ENCODE measurements at places on chromosomes 5 and 9.

DNA sequence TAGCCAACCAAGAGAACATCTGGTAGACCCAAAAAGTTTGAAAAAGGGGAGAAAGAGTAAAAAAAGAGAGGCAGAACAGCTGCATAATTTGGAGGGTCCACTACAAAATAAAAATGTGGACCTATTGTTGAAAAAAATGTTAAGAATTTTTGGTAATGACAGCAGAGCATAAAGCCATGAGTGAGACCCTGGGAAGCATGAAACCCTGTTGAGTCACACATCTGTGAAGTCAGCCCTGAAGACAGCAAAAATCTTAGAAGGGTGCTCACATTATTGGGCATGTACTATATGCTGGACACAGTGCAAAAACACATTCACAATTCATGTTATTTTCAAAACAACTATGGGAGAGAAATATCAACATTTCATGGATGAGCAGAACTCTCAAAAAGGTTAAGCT, 56.4 kb upstream of the LIFR start:
- no peak for DNase-seq

GRCh38 chr9:133694686-133695085, 43.5 kb downstream of the SARDH start:
- no peak for DNase-seq

DNA sequence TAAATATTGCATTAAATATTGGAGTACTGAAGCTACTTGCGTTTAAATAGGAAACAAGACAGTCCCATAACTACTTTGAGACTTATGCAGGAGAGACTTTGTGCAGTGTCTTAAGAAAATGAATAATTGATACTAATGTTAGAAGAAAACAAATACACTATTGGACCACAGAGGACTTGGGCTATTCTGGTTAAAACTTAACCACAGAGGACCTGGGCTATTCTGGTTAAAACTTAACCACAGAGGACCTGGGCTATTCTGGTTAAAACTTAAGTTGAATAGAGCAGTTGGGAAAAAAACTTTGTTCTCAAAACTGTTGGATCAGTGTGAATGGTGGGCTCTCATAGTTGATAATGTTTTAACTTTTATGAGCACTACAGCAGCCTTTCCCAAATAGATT, 141.7 kb downstream of the WDR70 start:
- DNase-seq = no peak

DNA sequence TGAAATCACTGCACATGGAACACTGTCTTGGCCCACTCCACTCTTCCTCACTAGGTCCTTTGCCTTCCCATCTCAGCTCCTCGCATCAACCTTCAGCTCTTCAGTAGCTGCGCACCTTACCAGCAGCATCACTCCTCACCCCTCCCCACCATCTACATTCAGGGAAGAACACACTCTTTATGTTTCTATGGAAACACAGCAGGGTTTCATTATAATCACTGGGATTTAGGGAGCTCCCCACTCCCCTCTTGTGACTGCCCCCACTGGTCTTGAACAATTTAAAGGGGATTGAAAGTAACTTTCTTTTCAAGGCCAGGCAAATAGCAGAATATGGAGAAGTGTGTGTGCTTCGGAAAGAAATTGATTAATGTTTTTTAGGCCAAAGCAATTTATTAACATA, 111.2 kb downstream of the INSYN2B start:
- no peak for DNase-seq

DNA sequence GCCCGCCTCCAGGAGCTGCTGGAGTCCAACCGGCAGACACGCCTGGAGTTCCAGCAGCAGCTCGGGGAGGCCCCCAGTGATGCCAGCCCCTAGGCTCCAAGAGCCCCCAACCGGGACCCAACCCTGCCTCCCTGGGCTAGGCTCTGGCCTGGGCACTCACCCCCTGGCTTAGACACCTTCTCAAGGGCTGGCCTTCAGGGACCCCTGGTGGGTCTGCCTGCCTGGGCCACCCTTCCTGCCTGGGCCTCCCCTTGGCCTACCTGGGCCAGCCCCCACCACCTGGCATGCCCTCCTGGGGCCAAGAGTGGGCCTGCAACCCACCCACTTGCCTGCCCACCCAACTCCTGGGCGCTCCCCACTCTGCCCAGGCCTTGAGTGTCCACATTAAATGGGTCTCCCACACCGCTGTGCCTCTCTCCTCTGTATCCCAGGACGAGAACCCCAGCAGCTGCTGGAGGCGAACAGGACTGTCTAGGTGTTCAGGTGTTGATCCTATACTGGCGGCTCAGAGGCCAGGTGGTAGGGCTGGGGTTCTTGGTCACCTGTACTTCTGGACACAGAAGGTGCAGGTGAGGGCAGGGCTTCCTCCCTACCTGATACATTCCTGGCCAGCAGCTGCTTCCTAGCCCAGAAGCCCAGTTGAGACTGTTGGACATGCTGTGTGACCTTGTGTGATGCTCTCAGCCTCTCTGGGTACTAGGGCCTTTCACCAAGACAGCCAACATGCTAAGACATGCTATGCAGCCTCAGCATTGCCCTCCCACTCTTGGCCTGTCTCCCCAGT, 3.6 kb downstream of the BBLN start:
- DNase-seq = no peak

- no peak for DNase-seq
Measured at GRCh38 chr9:20178679-20179078, 389.8 kb upstream of the SLC24A2 start.

GRCh38 chr5:122362361-122362760, 50.3 kb downstream of the SNCAIP start:
- no peak for DNase-seq

DNA sequence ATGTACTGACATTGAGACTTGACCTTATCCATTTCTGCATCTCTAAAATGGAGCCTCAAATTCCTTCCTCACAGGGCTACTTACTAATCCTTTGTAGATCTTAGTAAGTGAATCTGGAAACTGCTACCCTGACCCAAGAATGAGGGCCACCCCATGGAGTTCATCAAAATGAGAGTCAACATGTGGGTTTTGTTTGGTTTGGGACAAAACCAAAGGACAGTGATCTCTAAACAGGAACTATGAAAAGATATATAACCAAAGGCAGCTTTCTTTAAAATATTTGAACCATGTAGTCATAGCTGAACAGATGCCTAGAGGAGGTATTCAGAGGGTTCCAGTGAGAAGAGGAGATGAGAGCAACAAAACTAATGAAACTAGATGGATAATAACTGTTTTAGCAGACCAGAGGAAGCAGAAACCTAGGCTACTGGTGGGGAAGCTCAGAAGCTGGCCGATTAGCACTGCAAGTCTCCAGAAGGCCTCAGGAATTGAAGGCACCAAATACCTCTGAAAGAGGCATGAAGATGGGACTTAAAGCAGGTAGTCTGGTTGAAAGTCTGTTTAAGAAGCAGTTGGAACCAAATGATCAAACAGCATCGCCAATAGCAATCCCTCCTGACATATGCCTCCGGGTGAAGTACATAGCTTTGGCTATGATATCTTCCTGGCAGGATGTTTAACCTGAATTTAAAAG, 45.8 kb downstream of the THOC3 start:
- DNase-seq = no peak

DNA sequence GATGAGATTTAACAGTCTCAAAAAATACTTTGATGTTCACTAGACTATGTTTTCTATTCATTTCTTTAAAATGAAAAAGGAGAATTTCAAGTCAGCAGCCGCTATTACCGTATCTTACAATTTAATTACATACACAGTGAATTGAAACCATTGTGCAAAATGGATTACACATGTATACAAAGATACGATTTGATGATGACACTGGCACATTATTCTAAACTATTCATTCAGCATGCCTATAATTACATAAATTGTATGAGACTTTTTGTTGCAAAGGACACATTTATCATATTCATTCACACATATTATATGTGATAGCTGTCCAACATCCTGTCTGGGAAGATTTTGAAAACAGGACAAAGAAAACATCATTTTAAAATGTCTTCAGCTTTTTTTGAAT, 118.3 kb upstream of the VCAN start:
- no peak for DNase-seq

DNA sequence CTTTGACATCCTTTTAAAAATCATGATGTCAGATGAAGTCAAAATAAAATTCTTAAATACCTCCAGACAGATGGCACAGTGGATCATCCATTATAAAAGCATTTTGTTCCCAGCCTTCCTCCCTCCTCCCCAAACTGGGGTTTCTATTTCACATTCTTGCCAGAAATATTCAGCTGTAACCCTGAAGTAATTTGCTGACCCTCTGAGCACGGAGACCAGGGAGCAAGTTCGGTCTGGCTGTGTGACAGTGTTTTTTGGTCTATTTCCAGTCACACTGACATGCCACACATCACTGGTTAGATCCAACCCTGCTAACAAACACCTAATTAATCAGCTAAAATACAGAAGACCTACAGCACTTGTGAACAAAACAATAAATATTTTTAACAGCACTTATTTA, 126.2 kb upstream of the DMRT1 start:
- DNase-seq = no peak

- no peak for DNase-seq
Measured at GRCh38 chr9:133839822-133840329, 101.7 kb upstream of the SARDH start.

DNA sequence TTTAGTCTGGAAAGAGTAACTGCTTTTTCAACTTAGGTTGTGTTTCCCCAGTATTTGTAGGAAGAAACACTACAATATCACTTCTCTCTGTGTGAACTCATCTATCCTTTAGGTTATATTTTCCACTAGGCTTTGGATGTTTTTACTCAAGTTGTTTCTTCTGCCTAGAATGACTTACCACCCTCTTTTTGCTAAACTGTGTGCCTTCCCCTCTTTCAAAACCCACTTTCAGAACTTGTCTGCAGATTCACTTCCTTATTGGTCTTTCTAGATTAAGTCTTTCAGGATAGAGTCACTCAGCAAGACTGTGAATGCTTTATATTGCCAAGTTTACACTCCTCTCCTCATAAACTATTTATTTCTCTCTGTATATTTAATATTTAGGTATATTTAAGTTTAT, 14.2 kb upstream of the CAST start:
- no peak for DNase-seq

Measured in NCI-H2081 (cell line).